ENCODE measurements at places on chromosomes 11 and 22.
A peak's percentile ranks its signal among the peaks of the same experiment; 100 is the strongest.

- DNase-seq, result no peak
These were observed 52.2 kb downstream of the CYTH4 start for GRCh38 chr22:37334461-37334858.

DNA sequence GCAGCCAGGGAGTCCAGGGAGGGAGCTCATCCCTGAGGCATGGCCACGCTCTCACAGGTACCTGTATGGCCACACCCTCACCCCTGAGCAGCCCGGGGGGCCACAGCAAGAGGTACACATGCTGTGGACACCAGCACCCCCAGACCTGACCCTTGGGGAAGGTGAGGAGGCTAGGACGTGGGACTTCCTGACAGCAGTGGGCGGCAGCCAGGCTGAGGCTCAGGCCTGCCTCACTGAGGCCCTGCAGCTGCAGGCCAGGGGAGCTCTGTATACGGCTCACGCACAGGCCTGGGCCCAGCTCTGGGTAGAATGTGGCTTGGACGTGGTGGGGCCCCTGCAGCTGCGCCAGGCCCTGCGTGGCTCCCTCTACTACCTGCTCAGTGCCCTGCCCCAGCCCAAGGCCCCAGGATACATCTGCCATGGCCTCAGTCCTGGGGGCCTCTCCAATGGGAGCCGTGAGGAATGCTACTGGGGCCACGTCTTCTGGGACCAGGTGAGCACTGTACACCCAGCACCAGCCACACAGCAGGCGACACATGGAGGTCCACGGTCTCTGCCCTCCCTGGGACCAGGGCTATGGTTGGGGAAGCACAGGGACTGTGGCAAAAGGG is 1.8 kb downstream of the PGGHG start:
- DNase-seq, result no peak

- DNase-seq, result peak; percentile 47
These were observed 27.4 kb upstream of the YPEL1 start for GRCh38 chr22:21762712-21763581.

- no peak for DNase-seq
These were observed 3.3 kb downstream of the SYT7 start for GRCh38 chr11:61577383-61578118.

GRCh38 chr22:22404598-22405284 is 103.8 kb downstream of the ZNF280B start:
- no peak for DNase-seq

DNA sequence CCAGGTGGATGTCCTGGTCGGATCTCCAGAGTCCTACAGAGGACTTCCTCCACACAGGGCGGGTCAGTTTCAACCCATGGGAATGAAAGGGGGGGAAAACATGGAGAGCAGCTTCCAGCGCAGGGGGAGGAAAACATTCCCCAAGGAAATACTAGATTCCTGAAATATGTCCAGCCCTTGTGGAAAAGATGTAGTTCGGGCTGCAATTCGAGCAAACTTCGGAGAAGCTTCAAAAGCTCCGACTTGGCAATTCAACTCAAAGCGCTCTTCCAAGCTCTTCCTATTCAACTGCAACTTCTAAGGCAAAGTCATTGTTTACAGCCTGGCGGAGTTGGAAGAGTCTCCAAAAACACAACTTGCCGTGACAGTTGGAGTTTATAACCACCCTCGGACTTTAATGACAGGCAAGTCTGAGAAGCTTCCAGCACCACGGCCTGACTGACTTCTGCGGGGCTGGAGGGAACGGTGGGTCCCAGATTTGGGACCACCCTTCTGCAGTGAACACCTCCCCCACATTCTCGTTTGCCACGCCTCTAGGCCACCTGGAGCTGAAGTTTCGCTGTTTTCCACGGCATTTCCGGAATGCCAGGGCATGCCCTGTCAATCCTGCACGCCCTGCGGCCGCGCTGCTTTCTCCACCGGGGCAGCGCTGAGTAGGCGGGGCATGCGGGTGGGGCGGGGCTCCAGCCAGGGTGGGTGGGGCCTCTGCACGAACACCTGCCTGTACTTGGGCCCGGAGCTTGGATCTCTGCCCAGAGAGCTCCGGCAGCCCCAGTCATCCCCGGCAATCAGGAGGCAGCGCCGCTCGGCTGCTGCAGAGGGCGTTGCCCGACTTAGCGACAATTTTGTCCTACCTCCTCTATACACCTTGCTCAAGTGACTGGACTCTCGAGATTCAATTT is 49.0 kb upstream of the BIRC3 start:
- DNase-seq, result peak; percentile 84
